Stromal cell of bone marrow (primary cell): ENCODE measurements at places on chromosomes 16 and 17.

DNA sequence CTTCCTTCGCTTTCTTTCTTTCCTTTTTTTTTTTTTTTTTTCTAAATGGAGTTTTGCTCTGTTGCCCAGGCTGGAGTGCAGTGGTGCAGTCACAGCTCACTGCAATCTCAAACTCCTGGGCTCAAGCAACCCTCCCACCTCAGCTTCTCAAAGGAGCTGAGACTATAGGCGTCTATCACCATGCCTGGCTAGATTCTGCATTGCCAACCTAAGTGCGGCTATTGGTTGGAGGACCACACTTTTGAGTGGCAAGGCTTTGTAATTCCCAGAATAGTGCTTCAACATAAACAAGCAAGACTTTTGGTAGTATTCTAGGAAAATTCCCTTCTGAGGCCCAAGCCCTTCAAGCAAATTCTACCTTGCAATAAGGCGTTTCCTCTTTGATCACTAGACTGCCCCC is 107.8 kb downstream of the YPEL2 start:
- no peak for DNase-seq

GRCh38 chr16:3155972-3156371 is 21.1 kb downstream of the ZNF213 start:
- DNase-seq = no peak

DNA sequence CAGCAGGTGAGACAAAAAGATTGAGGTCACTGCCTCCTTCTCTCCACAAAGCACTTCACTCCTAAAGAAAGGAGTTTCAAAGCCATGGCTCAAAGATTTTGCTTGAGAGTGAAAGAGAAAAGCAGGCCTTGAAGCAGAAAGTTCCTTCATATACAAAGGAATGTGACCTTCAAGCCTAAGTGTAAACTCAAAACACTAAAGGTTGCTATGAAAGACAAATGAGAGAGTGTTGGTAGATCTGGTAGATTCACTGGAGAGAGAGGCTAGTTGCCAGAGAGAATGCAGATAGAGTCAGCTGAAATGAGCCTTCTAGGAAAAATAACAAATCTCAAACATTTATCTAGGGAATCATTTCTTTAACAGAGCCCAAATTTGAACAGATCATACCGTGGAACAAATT is 305.2 kb downstream of the CDH8 start:
- no peak for DNase-seq

GRCh38 chr17:78459696-78460095 is 81.2 kb downstream of the PGS1 start:
- no peak for DNase-seq
